Activated naive CD4-positive, alpha-beta T cell treated with anti-CD3 and anti-CD28 coated beads for 36 hours (primary cell): ENCODE measurements at places on chromosomes 5 and 9.
A peak's percentile ranks its signal among the peaks of the same experiment; 100 is the strongest.

DNA sequence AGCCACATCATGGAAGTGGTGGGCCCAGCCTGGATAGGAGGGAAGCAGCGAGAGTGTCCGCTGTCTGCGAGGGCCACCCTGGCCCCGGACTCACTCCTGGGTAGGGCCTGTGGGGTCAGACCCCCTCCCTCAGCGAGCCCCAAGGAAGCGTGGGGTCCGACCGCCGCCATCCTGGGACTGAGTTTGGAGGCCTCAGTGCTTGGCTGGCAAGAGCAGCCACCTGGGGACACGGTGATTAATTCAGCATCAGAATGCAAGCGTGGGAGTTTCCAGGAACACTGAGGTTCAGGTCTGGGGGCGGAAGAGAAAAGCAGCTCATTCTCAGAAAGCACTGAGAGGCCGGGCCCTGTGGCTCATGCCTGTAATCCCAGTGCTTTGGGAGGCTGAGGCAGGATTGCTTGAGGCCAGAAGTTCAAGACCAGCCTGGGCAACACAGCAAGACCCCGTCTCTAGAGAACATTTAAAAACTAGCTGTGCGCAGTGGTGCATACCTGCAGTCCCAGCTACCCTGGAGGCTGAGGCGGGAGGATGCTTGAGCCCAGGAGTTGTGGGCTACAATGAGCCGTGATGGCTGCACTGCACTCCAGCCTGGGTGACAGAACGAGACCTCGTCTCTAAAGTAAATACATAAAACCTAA is 18.3 kb upstream of the CAMSAP1 start:
- peak; percentile 95 for DNase-seq

DNA sequence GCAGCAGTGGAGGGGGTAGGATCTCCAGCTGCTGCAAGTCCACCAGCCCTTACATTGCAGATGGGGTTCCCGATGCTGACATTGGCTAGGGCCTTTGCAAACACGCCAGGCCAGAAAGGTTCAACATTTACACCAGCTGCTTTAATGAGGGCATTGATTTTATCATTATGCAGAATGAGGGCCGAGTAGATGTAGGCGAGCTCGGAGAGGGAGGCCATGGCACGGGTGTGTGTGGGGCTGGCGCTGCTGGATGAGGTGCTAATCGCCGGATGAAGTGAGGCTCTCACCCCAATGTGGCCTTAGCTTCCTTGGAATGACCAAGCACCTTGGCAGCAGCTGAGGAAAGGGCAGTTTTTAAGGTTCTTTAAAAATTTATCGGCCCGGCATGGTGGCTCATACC is 27.4 kb downstream of the PHAX start:
- no peak for DNase-seq

- no peak for DNase-seq
Measured at GRCh38 chr9:135394131-135394530, 85.5 kb upstream of the PPP1R26 start.

DNA sequence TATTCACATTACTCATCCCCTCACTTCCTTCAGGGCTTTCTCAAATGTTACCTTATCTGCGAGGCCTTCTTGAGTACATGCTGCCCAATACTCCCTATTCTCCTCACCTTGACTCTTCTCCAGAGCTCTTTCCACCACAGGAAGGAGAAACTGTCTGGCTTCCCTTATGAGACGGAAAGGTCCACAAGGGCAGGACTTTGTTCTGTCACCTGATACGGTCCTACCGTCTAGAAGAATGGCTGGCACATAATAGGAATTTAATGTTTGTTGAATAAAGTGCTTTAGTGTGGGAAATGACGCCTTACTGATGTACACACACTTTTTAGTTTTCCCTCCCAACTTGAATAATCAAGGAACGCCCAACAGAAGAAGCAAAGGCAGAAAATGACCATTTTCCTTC is 52.5 kb downstream of the PFDN1 start:
- no peak for DNase-seq

GRCh38 chr9:34380511-34381315 is 4.0 kb upstream of the MYORG start:
- peak; percentile 84 for DNase-seq

- DNase-seq, result no peak
Measured at GRCh38 chr5:21142791-21143190, 1154.8 kb upstream of the CDH18 start.

DNA sequence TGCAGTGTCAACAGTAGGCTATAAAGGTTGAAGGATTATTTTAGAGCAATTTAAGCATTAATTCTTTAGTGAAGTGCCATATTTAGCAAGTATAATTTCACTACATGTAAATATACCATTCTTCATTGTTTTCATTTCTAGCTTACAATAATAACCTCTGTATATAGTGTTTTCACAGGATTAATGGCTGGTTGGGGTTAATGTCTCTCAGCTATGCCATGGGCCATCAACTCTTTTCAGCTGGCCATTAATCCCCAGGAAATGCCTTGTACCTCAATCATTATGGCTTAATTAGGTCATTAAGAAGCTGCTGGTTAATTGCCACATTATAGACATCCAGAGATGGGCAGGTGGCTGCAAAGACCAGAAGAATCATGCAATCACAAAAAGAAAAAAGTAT is 715.1 kb downstream of the MAT2B start:
- DNase-seq, result no peak

- DNase-seq, result no peak
Measured at GRCh38 chr5:38799556-38800377, 46.0 kb upstream of the OSMR start.

DNA sequence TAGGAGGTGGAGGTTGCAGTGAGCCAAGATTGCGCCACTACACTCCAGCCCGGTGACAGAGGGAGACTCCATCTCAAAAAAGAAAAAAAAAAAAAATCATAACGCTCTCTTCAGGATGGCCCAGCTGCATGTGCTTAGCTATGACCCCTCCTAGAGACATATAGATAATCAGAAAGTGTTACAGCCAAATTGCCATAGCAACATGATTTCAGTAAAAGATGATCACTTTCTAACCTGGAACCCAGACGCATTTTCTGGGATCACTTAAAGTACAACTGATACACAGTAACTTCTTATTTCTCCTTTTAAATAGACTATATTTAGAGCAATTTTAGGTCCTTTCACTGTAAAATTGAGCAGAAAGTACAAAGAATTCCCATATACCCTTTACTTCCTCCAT is 372.9 kb downstream of the CDH18 start:
- no peak for DNase-seq

GRCh38 chr9:128713411-128713780 is 10.5 kb downstream of the ZDHHC12 start:
- no peak for DNase-seq

DNA sequence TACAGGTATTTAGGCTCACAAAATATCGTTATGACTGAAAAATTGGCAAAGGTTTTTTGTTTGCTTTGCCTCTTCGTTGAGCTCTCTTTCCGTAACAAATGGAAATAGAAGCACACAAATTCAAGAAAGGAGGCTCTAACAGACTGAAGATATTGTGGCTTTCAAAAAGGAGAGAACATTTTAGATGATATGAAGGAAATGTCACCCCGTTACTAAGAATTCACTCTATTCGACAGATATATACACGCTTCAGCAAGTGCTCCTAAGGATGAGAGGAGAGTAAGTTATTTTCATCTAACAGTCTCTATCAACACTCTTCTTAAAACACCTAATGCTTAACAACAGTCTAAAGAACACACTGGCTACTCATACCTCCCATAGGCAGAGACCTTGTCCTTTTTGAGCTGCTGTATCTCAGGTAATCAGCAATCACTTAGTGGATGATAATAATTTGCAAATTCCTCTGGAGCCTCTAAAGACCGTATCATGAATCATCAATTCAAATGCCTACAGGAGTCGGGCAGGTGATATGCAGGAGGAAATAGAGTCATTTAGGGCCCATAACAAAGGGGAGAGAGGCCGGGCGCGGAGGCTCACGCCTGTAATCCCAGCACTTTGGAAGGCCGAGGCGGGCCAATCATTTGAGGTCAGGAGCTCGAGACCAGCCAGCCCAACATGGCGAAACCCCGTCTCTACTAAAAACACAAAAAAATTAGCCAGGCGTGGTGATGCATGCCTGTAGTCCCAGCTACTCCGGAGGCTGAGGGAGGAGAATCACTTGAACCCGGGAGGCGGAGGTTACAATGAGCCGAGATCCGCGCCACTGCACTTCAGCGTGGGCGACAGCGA is 1.4 kb upstream of the HSDL2 start:
- peak; percentile 31 for DNase-seq

- DNase-seq, result peak; percentile 63
Measured at GRCh38 chr5:126851501-126852011, 74.6 kb downstream of the LMNB1 start.

- DNase-seq, result peak; percentile 77
Measured at GRCh38 chr9:6680797-6681146, 35.2 kb upstream of the GLDC start.

DNA sequence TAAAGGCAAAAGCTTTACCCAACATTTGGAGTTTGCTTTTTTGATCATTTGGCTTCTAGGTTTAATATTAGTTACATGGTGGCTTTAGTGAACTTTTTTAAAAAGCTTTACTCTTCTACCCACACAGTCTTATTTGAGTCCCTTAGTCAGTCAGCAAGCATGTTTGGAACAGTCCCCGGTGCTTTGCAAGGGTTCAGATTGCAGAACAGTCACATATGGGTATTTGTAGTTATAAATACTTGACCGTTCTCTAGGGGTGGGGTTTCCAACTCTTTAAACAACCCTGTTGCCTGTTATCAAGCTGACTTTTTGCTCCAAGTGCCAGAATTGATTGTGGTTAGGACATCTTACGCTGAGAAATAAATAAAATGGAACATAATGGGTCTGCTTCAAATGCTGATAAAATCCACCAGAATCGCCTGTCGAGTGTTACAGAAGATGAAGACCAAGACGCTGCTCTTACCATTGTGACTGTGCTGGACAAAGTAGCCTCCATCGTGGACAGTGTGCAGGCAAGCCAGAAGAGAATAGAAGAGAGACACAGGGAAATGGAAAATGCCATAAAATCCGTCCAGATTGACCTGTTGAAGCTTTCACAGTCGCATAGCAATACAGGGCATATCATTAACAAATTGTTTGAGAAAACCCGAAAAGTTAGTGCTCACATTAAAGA is at the start of gene CAVIN4:
TSS of gene CAVIN4 (plus strand) at position 304 of the 673 bp plus-strand sequence. CDS start at position 369, 65 bp downstream.
- no peak for DNase-seq

DNA sequence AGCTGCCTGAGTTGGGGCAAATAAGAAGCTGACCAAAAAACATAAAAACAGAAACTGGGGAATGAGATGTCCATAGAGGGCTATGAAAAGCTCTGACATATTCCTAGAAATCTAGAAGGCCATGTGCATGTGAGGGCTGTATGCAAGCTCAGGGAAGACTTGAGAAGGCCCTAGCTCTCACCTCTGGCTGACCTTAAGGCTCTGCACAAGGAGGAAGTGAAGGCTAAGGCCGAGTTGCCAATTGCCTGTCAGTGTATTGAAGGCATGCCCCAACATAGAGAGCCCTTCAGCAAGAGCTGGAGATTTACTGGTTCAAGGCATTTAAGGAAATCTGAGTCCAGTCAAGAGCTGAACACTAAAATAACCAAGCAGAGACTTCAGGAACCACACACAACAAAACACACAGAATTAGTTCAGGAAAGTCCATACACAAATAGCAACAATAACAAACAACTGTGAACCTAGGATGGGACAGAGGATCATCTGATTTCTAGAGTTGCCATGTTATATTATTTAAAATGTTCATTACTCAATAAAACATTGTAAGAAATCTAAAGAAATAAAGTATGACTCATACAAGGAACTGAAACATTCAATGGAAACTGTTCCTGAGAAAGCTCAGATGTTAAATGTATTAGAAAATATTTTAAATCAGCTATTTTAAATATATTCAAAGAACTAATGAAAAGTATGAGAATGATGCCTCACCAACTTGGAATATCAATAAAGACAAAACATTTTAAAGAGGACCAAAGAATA is 161.8 kb downstream of the AUH start:
- no peak for DNase-seq

DNA sequence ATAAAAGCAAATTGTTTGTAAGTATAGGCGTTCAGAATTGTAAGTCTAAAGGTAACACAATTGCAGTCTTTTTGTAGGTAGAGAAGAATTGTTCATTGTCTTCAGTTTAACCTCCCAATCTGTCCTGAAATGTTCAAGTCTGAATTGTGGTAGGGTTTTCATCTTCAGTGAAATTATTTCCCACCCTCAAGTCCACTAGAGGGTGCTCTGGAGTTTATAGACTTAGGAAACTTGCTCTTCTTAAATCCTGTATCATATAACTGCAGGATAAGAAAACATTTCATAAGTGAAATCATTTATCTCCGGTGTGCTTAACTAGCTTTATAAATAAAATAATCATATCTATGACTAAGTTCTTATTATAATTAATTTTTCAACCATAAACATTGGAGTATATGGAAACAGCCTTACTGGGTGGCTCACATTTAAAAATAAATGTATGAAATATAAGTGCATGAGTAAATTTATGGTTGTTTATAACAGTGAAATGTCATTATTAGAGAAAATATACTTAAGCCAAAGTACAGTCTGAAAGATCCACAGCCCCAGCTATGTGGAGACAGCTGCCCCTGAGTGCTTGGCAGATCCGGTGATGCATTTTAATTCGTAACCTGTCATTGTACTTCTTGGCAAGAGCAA is 182.4 kb upstream of the OTULINL start:
- DNase-seq, result no peak

GRCh38 chr9:109504689-109505088 is 6.6 kb upstream of the PTPN3 start:
- no peak for DNase-seq
